ENCODE measurements at places on chromosomes 7 and 10.

GRCh38 chr7:142001163-142001874 is 5.6 kb downstream of the MGAM start:
- DNase-seq, result peak; percentile 37

DNA sequence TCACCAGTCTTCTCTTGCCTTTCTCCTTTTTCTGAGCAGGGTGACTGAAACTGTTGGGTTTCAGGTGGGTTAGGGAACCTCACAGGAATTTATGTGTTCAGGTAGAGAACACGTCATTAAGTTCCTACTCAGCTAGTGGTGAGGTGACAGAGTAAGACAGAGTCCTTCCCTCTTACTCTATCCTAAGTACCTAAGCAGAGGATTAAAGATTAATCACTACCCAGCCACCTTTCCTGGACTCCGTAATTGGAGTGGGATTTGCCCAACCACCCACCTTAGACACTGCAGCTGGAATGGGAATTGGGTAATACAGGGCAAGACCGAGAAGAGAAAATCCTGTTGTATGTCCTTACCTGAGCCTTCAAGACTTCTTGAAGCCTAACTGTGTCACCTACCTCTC is 158.1 kb downstream of the LRRC4 start:
- DNase-seq, result no peak

- no peak for DNase-seq
Observed at GRCh38 chr7:85730012-85730411, 543.2 kb upstream of the SEMA3D start.

- DNase-seq, result no peak
Observed at GRCh38 chr10:83983578-83984255, 155.6 kb upstream of the GHITM start.

DNA sequence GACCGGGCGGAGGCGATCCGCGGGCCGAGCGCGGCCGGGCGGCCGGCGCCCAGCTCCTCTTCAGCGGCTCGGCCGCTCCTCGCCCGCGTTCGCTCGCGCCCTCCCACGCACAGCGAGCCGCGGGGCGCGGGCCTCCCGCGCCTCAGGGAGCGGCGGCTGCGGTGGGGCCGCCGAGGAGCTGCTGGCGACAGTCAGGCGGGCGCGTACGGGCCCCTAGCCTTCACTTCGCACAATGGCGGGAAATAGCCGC is at the start of gene MCMBP:
TSS of gene MCMBP (minus strand) at position 234 of the 250 bp plus-strand sequence. CDS start 259 bp downstream, outside the sequence.
- DNase-seq, result no peak

- no peak for DNase-seq
Observed at GRCh38 chr10:58856508-58857240, 319.8 kb upstream of the PHYHIPL start.

- DNase-seq, result no peak
Observed at GRCh38 chr7:127390186-127390816, 2.2 kb downstream of the ZNF800 start.

DNA sequence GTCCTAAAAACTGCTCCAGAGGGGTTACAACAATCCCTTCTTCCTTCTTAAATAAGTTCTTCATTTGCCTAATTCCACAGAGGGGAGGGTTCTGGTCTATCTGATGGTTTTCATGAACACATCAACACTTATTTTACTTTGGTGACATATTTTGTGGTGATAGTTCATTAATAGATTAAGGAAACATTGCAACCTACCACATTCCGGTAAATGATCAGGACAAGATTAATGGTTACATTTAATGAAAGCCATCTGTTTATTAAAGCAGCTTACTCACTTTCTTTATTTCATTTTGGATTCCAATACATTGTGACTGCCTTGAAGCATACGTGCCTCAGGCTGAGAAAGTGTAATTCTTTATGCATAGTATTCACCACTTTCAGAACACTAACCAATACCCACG is 101.0 kb downstream of the SKIDA1 start:
- DNase-seq, result no peak

DNA sequence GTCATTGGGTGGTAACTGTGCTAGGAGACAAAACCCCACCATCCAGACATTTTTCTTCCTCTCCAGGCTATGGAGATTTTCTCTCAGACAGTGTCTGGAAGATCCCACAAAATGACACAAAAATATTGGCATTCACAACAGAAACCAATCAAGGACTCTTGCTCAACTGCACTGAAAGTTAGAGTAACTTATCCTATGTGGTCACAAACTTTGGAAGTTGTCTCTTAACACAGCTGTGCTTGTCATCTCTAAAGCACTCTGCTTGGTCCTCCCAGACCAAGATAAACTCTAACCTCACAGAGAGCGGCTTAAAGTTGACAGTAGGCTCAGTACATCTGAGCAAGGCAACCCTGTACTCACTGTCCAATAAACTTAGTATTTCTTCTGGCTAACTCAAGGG is 74.9 kb downstream of the AKR1C4 start:
- DNase-seq, result no peak

GRCh38 chr10:124095096-124095495 is 1.7 kb upstream of the CHST15 start:
- no peak for DNase-seq

- DNase-seq, result no peak
Observed at GRCh38 chr7:127690806-127691205, 38.8 kb downstream of the SND1 start.

- DNase-seq, result no peak
Observed at GRCh38 chr10:96767611-96768010, 47.3 kb upstream of the PIK3AP1 start.

- DNase-seq, result no peak
Observed at GRCh38 chr10:76111404-76111803, 680.0 kb downstream of the LRMDA start.

DNA sequence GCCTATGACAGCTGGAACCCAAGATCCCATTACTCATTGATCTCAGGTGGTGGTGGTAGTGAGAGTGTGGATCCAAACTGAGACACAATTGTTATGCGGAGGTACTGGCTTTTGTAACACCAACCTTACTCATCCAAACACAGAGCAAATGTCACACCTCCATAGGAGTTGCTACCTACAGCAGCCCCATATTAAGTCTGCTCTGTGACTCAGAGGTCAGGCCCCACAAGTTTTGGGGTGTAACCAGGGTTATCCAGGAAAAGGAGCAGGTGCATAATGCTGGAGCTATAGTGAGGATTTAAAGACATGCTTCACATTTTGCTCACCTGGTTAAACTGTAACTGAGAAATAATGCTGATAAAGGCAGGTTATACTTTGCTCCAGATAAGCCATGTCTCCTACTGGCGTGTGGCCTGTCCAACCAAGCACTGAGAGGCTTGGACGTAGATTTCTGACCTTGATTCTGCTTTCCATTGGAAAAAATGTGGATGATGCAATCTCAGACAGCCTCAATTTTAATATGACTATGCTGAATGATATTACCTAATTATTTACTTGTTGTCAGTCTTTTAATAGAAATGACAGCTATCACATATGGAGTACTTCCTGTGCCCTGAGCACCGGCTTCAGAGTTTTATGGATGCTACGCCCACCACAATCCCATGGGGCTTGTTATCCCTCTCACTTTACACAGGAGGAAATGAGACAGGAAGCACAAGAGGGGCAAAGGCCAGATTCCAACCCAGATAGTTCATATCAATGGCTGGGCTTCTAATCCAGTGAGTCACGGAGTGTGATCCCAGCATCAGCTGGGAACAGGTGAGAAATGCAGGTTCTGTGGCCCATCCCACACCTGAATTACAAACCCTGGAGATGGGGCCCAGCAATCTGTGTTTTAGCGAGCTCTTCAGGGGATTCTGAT is 181.3 kb downstream of the CHN2 start:
- DNase-seq, result peak; percentile 86

- no peak for DNase-seq
Observed at GRCh38 chr10:94240901-94241300, 121.8 kb downstream of the NOC3L start.

DNA sequence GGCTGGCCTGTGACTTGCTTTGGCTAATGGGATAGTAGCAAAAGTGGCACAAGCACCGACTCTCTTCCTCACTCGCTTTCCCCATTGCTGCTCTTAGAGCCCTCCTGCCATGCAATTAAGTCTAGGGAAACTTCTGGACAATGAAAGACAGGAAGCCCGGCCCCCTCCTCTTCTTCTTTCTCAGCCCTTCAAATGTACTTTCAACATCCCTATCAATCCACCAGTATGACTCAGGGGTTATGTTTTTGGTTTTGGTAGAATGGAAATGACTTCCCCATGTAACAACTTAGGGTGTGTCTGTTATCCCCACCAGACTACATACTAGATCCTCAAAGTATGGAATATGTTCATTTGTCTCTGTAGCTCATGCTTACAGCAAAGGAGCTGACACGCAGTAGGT is 139.0 kb upstream of the GDF10 start:
- DNase-seq, result no peak

- no peak for DNase-seq
Observed at GRCh38 chr7:80591654-80592053, 46.8 kb upstream of the CD36 start.

- no peak for DNase-seq
Observed at GRCh38 chr10:28687683-28688001, 10.3 kb downstream of the BAMBI start.

GRCh38 chr7:97090761-97091353 is 26.6 kb upstream of the SDHAF3 start:
- no peak for DNase-seq

DNA sequence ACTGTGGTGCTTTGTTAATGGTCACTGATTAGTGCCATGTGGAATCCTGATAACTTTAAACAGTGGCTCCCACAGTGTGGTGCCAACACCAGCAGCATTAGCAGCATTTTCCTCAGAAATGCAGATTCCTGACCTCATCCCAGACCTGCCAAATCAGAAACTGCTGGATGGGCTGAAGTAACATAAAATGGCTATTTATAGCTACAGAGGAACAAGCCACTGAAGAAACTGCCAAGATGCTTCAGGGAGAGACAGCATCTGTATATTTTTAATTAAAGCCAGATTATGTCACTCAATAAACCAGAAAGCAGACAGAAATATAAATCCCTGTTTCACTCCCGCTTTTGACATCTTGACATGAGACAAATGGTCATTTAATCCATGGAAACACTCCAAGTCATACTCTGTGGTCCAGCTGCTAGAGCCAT is 178.5 kb downstream of the AMPH start:
- no peak for DNase-seq

GRCh38 chr10:75776738-75777504 is 345.5 kb downstream of the LRMDA start:
- no peak for DNase-seq

DNA sequence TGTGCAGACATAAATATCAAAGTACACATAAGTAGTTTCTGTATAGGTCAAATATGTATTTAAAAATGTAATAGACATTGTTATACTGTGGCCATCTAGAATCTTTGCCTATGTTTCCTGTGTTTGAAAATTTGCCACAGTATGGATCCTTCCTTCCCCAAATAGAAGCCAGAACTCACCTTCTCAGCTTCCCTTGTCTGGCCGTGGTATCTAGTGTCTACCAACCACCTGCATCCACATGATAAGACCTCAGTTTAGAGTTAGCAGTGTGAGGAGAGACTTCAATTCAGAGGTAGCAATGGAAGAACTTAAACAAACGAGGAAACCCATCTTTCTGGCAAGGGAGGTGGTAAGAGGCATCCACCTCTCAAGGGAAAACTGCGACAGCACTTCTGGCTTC is 4.9 kb downstream of the TRDMT1 start:
- DNase-seq, result no peak

DNA sequence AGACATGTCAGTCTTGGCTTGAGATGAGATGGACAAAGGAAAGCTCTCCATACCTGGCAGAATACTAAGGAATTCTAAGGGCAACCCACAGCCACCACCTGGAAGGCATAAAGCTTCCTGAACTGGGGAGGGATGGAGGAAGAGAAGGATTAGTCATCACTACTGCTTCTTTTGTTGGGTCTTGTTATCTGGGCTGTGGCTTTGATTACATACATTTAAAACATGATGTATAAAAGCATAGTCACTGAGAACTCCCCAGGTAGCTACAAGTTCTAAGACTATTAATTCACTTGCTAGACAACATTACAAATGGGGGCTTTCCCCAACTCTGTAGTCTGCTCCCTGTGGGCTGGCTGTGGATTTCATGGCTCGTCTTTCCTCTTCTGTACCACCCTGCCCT is 58.2 kb downstream of the RBM33 start:
- no peak for DNase-seq

- no peak for DNase-seq
Observed at GRCh38 chr10:36126076-36126475, 484.0 kb upstream of the FZD8 start.

GRCh38 chr10:28120043-28120749 is 121.3 kb upstream of the ODAD2 start:
- no peak for DNase-seq

- no peak for DNase-seq
Observed at GRCh38 chr7:41630741-41631140, 72.1 kb downstream of the INHBA start.

GRCh38 chr10:14669576-14669975 is 105.1 kb downstream of the FAM107B start:
- DNase-seq, result no peak

DNA sequence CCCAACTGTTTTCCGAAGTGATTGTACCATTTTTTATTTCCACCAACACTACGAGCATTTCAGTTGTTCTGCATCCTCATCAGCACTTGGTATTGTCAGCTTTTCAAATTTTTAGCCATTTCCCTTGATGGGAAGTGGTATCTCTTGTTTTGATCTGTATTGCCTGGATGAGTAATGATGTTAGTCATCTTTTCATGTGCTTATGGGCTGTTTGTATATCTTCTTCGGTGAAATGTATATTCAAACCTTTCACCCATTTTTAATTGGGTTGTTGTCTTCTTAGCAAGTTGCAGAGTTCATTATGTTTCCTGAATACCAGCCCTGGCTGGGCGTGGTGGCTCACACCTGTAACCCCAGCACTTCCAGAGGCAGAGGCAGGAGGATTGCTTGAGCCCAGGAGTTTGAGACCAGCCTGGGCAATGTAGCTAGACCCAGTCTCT is 22.1 kb downstream of the CLIP2 start:
- DNase-seq, result peak; percentile 49

DNA sequence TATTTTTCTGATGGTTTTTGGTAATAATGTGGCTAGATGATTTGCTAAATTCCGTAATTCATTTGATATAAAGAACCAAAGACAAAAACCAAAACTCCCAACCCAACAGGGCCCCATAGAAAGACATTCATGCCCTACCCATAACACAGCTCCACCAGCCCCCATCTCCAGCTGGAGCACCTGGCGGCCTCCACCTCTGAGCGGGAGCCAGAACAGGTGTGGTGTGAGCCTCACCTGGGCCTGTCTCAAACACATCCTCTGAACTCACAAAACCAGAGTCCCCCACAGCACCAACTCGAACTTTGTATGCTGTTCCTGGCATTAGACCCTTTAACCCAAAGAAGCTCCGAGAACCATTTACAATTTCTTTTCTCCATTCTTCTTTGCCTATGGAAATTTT is 36.5 kb upstream of the LAMB4 start:
- no peak for DNase-seq

GRCh38 chr7:101542527-101543241 is 86.4 kb downstream of the MYL10 start:
- peak; percentile 85 for DNase-seq
